Activated CD8-positive, alpha-beta memory T cell treated with anti-CD3 and anti-CD28 coated beads for 48 hours (primary cell): ENCODE measurements at places on chromosomes 6 and 20.

- DNase-seq = no peak
Observed at GRCh38 chr6:47221565-47221964, 88.1 kb downstream of the TNFRSF21 start.

- DNase-seq = no peak
Observed at GRCh38 chr6:1618311-1619097, 8.8 kb downstream of the FOXC1 start.

DNA sequence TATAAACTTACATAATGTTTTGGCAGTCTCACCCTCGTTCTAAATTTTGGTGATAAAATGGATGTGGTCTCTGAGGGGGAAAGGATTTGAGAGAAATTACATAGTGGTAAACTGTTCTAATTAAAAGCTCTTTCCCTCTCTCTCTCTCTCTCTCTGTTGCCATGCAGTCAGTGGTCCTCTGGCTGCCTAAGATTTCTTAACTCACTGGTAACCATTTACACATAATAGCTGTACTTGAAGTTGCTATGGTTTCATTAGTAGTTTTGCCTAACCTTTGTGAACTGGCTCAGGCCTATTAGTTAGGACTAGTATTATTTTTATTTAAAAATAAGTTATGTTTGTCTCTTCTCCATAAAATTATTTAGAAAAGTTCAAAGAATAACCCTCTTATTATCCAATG lies 42.0 kb downstream of the MAPK14 start:
- no peak for DNase-seq

DNA sequence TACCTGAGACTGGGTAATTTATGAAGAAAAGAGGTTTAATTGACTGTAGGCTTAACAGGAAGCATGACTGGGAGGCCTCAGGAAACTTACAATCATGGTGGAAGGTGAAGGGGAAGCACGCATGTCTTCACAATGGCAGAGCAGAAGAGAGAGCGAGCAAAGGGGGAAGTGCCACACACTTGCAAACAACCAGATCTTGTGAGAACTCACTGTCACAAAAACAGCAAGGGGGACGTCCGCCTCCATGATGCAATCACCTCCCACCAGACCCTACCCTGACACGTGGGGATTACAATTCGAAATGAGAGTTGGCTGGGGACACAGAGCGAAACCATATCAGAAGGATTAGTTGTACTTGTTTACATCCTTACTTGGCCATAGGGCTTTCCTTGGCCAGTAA lies 49.7 kb downstream of the FIG4 start:
- DNase-seq = no peak

GRCh38 chr20:19212469-19212815 lies at the start of gene SLC24A3:
Gene SLC24A3 (plus strand): TSS chr20:19212642.
- no peak for DNase-seq

DNA sequence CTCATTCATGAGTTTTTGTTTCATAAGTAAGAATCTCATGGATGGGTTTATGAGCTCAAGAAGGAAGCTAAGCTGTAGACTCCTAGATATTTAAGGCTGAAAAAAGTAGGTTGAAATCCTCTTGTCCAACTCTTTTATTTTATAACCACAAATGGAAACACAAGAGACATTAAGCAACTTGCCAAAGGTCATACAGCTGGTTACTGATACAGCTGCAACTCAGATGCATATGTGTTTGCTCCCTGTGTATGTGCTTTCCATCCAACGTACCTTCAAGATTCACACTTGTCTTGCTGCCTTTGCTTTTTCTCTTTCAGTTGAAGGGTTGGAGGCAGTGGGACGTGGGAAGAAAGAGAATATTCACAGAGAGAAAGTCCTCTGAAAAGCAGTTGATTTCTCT lies 153.5 kb upstream of the STMND1 start:
- DNase-seq = no peak

GRCh38 chr6:70103798-70104197 lies 199.1 kb downstream of the COL9A1 start:
- DNase-seq = no peak

DNA sequence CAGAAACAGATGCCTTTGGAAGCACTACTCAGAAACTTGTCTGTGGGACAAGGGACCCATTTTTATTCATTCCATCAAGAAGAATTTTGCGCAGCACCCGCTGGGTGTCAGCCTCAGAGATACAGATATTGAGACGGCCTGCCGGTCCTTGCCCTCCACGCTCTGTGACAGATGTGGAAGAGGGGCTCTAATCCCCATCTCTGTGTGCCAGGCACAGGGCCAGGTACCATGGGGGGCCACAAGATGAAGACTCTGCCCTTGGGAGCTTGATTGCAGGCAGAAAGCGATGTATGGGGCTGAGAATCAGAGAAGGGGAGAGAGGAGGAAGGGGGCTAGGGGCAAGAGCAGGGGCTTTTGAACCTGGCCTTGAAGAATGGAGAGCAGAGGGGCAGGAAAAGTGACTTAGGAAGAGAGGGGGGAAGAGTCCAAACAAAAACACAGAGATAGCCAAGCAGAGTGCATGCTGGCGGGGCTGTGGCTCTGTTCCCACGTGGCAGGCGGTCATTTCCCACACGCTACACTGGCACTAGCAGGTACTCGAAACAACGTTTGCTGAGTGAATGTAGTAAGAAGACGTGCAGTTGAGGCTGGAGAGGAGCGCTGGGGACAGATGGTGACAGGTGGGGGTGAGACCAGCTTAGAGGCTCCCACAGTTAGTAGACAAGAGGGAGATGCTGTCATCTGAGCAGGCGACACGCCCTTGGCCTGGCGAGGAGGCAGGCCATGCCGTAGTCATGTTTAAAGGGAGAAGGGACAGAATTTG lies 170.3 kb upstream of the SNX9 start:
- no peak for DNase-seq

DNA sequence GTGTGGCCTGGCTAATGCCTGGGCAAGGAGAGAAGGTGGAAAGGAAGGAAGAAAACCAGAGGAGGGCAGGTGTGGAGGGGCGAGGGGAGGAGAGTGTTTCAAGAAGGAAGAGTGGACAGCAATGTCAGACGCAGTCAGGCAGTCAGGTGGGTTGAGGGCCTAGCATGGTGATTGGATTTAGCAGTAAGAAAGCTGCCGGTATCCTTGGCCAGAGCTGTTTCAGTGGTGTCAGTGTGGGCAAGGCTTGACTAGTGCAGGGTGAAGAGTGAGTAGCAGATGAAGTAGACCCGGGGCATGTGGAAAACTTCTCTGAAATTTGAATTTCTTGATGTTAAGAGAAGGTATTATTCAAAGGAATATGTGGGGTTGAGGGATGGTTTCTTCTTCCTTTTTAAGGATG lies 27.0 kb downstream of the SNX9 start:
- DNase-seq = no peak

DNA sequence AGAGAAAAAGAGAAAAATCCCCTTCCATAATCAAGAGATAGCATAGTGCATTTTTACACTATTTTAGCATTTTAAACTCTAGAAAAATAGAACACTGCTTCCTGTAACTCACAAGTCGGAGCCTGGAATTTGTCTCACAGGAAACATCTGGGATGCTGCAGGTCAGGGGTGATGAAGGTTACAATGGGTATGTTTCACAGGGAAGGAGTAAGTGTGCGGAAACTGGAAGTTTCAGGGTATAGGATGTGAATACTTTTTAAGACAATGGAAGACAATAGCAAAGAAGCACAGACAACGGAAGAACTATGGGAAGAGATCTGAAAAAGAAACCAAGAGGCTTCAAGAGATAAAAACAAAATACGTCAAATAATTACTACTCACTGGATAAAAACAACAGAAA lies 361.0 kb upstream of the MARCKS start:
- DNase-seq = no peak

DNA sequence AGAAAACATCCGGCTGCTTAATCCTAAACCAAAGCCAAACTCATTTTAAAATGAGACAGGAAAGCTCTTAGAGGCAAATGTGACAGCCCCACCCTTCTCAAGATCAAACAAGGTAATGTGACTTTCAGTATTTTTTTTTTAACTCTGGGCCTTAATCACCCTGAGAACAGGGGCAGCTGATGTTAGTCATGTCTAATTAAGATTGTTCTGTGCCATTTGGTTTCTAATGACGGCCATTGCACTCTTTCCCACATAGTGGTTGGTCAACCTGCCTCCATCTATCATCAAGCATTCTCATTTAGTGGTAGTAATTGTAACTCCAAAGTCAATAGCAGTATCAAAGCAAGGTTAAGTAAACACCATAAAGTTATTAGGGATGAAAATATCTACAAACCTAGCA lies 191.6 kb upstream of the EXOC2 start:
- no peak for DNase-seq

DNA sequence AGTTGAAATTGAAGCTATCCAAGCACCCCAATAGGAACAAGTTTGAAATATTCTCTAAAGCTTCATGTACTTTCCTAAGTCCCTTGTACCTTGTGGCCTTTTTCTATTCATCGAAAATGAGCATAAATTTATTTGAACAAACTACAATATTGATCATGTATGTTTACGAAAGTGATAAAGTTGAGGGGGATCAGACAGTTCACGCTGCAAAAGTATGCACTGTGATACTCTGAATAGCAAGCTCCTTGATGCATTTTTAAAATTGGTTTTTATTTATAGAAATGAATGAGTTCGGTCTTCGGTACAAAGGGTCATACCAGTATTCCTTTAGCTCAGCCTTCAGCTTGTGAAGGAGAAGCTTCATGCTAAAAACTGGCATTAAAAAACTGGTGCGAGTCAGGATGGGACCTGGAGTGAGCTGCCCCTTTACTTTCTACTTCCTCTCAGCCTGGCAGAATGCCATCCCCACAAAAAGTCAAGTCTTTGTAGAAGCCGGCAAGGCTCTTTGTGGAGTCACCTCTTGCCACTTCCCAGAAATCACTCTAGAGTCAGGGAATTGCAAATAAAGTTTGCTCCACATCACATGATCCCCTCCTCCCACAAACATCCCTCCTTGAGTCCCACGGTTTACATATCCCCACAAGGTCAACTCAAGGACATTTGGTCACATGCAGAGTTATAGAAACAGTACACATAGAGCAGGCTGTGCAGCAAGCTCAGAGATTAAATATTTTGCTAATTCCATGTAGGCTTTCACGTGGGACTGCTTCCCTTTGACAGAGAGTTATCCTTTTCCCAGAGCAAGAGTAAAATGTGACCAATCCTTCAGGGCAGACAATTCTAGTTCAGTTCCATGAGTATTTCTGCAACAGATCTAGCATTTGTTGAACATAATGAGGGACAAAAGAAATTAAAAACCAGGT lies 34.6 kb upstream of the ADGRF1 start:
- no peak for DNase-seq

GRCh38 chr6:40398810-40399477 lies 188.2 kb downstream of the LRFN2 start:
- no peak for DNase-seq

DNA sequence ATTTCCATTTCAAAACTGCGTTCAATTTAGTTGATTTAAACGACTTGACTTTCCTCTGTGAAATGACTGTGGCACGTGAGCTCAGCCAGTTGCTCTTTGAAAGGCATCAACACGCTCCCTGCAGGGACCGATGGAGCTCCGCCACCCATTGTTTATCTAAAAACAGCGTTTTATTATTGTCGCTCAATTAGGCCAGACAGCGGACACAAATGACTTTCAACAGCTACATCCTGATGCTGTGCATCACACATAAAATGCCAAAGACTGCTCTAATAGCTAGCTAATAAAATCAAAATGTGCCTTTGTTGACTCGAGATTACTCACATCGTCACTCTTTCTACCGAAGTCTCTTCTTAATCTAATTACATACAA lies 332.5 kb downstream of the CD83 start:
- no peak for DNase-seq

DNA sequence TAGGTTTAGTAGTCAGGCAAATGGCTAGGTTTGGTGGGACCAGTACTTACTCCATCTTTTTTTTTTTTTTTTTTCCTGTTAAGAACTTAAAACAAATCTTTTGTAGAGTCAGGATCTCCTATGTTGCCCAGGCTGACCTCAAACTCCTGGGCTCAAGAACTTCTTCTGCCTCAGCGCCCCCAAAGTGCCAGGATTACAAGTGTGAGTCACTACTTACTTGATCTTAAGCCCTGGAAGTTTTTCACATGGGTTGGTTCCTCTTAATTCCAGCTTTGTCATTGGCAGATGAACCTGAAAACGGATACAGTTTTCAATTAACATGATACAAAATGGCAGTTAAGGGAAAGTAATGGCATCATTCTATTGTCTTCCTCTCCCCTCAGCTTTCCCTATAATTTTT lies 179.4 kb upstream of the JAG1 start:
- no peak for DNase-seq

DNA sequence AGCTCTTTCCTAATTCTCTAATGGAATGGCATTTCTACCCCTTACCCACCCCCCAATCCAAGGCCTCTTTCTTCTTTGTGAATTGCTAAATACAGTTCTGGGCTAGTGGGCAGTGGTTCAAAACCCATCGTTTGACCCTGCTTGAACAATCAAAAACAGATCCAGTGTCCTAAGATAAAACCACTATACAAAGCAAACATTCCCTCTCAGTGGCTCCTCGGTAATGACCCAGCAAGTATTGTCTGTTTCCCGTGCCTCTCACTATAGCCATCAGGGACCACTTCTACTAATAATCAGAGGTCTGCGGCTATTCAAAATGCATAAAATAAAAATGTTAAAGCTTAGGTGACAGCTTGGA lies 143.5 kb upstream of the AKAP12 start:
- no peak for DNase-seq

DNA sequence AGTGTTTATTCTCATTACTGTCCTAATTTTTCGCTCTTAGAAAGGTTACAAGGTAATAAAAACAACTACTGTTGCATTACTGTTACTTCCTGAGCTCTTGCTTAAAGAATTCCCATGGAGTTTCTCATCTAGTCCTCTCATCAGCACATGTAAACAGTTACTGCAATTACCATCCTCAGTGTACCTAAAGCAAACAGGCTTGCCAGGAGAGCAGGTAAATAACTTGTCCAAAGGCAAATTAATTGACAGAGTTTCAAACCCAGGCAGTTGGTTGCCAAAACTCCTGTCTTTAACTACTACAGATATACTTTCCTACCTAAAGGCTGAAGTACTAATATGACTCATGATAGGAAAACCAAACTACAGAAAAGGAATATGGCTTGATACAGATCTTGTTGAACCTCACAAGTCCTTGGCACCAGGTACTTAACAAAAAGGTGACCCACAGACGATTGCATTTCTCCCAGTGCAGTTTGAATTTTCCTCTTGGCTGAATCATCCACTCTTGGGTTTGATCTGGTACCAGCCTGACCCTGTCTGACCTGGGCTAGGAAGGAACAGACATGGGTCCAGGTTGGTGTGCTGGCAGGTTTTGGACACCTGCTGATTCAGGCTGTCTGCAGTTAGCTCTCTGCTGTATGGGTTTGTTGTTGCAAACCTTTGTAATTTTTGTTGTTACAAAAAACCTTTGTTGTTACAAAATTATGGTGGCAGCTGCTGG lies 153.0 kb downstream of the CFAP61 start:
- no peak for DNase-seq
